Smooth muscle cell of trachea (primary cell): ENCODE measurements at places on chromosomes 7 and 10. TPM values are rescaled to one million over a fixed set of nuclear protein-coding genes. Genes with fewer than 3 reads are reported as not detected.

Gene TMED4
- total RNA-seq = 97.9 and 120 TPM in 2 replicates

Gene CACNB2
- total RNA-seq = 1.2 and 1.6 TPM in 2 replicates

Gene SLC13A1
- not detected in 2 replicates for total RNA-seq

Gene DGKI
- total RNA-seq = 1.7 and 4.0 TPM in 2 replicates
